ENCODE measurements at places on chromosomes 3 and 15.
A peak's percentile ranks its signal among the peaks of the same experiment; 100 is the strongest.

DNA sequence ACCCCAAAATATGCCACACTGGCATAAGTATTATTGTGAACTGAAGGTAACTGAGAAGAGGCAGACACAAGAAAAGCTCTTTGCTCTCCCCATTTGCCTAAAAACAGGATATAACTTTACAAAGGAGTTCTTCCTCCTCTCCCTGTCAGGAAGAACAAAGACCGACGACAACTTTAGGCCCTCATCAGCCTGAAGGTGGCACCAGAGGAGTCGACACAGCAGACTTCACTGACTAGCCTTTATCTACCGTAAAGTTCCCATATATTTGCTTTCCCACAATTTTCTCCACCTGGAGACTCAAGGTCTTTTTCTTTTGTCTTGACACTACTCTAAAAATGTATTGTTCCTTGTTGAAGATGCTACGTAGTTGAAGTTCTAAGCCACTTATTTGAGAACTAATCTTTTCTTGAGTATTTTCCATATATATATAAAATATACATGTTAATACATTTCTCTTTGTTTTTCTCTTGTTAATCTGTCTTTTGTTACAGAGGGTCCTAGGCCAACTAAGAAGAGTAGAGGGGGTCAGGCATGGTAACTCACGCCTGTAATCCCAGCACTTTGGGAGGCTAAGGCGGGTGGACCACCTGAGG lies 16.2 kb upstream of the XIRP1 start:
- no peak for DNase-seq

DNA sequence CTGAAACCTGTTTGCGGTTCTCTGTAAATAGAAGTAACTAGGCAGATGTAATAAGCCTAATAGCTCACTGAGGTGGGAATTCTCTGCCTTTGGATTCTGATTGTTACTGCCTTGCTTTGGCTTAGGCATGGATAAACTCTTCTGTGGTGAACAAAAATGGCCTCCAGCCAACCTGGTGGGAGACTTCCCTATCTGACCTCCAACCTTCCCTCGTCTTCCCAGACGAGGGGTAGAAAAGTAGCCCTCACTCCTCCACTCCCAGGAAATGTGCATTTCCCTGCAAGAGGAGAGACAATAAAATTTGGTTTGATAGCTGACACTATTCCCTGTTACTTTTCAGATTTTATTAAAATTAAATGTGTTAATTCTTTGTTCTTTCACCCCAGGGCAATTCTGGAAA lies 606 bp upstream of the CD96 start:
- DNase-seq = no peak

- DNase-seq = no peak
Measured at GRCh38 chr3:55380561-55380960, 106.5 kb downstream of the WNT5A start.

- DNase-seq = no peak
Measured at GRCh38 chr3:43879166-43879565, 188.4 kb downstream of the ABHD5 start.

DNA sequence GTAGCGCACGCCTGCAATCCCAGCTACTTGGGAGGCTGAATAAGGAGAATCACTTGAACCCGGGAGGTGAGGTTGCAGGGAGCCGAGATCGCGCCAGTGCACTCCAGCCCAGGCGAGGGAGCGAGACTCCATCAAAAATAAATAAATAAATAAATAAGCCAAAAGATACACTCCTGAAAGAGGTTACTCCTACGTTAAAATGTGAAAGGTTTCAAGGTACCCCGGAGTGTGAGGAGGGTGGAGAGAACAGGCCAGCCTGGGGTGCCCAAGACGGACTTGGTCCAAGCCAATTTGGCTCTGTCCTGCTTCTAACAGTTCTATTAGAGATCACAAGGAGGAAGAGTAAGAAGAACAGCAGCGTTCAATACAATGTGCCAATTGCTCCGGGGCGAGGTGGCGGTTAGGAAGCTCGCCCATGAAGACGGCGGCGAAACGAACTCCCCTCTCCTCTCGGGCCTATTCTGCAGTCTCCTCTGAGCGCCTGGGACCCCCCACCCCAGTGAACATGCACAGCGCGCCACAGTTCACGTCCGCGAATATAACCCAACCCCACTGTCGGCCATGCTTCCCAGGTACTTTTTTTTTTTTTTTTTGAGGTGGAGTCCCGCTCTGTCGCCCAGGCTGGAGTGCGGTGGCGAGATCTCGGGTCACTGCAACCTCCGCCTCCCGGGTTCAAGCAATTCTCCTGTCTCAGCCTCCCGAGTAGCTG lies 942 bp downstream of the ELP6 start:
- DNase-seq = no peak

DNA sequence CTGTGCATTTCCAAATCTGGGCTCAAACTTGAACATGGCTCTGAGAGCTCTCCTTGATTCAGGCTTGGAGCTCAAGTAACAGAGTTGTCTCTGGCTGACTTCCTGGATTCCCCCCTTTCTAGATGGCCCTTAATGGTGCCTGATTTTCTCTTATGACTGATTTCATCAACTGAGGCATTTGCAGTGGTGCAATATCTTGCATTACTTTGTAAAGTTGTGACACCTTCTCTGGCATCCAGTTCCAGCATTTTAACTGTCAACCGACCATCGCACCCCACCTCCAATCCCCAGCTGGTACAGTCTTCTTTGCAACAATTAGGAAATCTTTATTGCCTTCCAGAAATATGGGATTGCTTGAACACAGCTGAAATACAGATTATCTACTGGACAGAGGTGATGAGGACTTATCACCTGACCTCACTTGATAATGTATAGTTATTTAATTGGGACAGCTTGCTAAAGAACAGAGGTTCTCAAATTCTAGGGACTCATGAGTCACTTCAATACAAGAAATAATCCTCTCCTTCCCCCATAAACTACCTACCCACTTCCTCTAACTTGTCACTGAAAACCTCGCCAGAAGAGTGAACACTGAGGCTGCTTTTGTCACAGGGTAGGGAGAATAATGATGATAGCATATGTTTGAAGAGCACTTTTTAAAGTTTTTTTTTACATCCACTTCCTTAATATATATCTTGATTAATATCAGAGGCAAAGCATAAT lies 41.8 kb downstream of the FILIP1L start:
- DNase-seq = no peak

DNA sequence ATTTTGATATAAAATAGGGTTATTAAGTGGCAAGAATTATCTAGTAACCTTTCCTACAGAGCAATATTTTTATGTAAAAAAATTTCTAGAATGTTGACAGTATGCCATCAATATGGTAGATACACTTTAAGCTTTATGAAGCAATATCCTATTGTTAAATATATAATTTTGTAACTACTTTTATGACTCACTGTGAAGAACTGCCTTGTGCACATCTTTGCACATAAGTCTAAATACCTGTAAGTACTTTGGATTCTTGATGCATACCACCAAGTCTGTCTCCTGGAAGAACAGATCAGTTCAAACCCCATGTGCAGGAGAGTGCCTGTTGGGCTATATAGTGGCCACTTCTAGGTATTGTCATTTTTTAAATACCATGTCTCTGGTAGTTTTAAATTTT lies 205.7 kb upstream of the EIF1B start:
- DNase-seq = no peak

DNA sequence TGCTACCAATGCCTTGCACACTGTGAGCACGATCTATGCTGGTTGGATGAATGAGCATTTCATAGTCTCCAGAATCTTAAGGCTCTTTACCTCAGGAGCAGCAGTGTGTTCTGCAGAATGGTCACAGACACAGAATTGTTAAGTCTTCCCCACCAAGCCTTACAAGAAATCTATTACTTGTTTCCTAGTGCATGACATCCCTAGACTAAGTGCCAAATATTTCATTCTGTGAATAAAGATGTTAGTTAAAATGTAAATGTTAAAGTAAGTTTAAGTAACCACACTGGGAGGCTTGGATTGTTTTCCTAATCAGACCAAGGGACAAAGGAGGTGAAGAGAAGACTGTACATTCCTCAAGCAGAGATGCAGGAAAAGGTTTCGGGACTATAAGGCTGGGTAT lies 4.1 kb upstream of the TNFSF10 start:
- DNase-seq = no peak

DNA sequence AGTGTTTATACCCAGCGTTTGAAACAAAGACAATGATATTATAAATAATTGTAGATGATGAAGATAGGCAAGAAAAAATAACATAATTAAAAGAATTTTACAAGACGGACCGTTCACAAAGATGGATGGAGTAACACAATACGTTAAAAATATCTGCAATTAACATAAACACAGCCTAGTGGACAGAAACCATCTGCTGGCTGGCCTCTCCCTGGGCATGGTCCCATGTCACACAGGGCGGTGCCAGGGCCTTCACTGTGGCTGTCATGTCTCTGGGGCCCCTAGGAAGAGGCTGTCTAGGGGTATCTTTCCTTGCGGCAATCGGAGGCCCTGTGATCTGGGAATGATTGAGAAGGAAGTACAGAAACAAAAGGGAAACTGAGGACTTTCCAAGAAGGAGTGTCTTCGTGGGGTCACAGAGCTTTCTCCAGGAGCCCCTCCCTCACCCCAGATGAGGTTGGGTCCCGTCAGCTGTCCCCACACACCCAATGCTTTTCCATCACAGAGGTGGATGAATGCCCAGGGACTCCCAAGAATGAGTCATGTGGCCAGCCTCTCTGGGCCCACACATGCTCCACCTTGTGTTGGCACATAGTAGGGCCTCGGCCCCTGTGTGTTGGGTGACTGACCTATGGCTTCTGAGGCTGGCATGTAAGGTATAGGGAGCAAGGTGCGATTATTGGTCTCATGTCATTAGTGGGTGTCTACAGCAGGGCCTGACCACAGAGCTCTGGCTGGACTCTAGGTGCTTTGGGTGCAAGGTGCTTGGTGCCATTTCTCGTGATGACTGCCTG lies 87.1 kb downstream of the DNAJB8 start:
- no peak for DNase-seq

GRCh38 chr15:71115567-71116351 lies 488 bp downstream of the THSD4 start:
- DNase-seq = peak; percentile 35

GRCh38 chr15:58190419-58190818 lies 52.2 kb downstream of the AQP9 start:
- no peak for DNase-seq

DNA sequence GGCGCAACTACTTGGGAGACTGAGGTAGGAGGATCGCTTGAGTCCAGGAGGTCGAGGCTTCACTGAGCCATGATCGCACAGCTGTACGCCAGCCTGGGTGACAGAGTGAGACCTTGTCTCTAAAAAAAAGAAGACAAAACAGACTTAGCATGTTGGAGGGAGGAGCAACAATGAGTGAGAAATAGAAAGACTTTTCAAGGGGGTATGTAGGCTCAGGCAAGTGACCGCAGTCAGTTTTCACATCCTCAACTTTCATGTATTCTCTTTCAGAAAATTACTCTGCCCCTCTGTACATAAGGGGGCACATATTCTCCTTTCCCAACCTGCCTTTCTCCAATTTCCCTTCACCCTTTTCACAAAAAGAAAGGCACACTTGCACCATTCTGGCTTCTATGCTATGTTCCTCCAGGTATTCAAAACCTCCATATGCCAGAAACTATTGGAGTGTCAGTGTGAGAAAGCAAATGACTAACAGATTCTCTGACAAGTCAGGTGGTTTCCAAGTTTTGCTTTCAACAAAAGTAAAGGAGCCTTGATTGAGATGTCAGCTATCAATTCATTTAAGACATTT lies 7.6 kb downstream of the NSUN3 start:
- DNase-seq = no peak

DNA sequence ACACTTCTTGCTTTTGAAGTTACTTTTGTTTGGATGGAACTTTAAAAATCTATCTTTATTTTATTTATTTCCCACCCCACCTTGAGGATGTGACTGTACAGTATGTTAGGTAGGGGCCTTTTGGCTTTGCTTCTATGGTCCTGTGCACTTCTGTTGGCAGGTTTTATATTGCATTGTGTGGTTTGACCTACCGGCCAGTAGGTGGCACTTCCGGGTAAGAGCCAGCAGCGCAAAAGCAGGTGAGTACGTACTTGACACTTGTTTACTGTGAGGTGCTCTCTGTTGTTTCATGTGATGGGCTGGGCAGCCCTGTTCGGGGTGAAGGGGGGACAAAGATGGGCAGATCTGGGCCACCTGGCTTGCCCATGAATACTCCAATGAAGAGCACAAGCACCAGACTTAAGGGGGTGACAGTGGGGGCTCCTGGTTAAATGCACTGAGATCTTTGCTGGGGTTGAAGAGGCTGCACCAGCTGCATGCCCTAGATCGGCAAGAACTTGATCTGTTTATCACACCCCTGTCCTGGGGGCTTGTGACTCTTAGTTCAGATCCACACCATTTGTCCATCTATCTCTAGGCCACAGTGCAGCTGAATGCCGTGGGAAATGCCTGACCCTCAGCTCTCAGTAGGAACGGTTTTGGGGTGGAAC lies 131.6 kb downstream of the NLGN1 start:
- DNase-seq = no peak

DNA sequence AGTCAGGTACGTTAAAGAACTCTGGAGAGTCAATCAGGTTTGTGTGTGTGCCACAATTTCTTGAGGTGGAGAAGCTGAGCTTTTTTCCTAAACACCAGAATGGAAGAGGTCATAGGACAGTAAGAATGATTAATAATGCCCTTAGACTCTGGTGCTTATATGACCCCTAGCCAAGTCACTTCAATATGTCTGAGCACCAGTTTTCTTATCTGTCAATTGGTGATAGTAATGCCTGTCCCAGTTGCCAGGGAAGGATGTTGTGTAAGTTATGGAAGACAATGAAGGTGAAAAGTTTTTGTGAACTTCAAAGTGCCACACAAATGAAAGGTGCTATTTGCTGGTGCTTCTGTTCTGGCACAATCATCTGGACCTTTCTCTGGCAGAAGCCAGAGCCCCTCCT lies 22.2 kb upstream of the DLG1 start:
- DNase-seq = no peak

GRCh38 chr3:70550723-70551319 lies 238.4 kb upstream of the MDFIC2 start:
- peak; percentile 2 for DNase-seq

DNA sequence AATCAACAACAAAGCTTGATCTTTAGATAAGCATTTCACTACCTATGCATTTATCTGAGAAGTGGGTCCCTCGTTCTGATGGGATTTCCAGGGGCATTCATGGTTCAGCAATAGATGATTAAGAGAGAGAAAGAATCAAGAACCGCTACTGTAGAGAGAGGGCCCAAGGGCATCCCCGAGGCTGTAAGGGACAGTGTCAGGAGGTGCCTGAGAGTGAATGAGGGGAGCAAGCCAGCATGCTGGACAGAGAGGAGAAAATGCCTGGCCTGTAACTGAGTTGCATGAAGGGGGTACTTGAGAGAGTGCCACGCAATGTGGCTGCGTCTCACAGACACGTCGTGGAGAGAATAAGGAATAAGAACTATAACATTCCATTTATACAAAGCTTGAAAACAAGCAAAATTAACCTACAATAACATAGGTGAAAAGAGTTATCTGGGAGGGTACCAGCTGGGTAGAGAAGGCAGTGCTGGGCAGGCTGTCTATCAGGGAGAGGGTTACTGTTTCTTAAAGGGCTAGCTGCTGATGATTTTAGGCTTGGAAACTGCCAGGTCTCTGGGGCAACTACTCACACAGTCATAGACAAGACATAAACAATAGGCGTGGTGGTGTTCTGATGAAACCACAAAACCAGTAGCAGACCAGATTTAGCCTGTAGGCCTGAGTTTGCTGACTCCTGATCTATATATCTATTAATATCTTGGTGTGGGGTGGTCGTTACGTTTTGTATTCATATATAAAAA lies 374.6 kb upstream of the CFAP20DC start:
- no peak for DNase-seq

- no peak for DNase-seq
Measured at GRCh38 chr3:15220661-15221060, 14.6 kb downstream of the CAPN7 start.
